EL (cell line): ENCODE measurements at places on chromosomes 11 and 22.

GRCh38 chr22:31136155-31136554 lies 4.2 kb downstream of the PLA2G3 start:
- DNase-seq, result no peak

DNA sequence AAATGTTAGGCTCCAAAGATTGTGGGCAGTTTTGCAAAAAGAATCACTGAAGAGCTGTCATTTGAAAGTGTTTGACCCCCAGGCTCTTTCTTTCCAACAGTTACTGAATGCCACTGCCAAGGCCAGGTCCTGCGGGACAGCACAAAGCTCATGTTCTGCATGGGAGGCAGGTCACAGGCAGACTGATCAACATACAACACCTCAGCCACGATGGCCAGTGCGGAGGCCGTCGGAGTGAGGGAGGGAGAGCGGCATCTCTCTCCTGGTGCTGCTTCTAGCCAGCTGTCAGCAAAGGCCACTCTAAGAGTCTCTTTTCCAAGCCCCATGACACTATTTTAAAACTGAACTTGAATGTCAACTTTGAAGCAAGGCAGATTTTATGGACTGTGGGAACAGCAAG lies 49.9 kb downstream of the ARFGAP3 start:
- DNase-seq, result no peak

DNA sequence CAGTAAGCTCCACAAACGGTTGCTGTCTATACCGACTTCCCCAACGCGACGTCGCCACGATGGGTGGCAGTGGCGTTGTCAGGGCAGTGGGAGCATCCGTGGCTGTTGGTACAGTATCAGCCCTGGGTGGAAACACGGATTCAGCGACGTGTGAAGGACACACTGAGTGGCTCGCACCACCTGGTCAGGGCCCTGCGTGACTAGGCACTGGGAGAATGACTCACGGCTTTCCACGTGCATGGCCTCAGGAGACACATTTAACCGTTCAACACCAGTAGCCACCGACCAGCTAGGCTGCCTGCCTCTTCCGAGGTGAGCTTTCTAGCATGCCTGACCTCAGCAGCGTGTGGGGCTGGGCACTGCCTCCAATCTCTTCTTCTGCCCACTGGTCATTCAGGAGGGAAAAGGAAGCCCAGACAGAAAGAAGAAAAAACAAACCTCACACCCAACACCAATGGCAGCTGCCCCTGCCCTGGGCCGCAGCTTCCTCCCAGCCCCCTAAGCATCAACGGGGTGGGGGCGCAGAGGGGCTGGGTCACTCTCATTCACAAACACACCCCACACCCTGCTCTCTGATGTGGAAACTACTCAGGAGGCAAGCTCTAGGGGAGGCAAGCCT lies 59.0 kb downstream of the MYH9 start:
- peak; percentile 92 for DNase-seq

- no peak for DNase-seq
Measured at GRCh38 chr11:8296038-8296649, 32.5 kb upstream of the LMO1 start.
